RWPE2 (cell line): ENCODE measurements at places on chromosomes 5 and 9.

- no peak for DNase-seq
Observed at GRCh38 chr9:93569621-93570174, 6.7 kb upstream of the PHF2 start.

GRCh38 chr5:101658433-101658832 lies 637.7 kb downstream of the SLCO4C1 start:
- DNase-seq, result no peak

DNA sequence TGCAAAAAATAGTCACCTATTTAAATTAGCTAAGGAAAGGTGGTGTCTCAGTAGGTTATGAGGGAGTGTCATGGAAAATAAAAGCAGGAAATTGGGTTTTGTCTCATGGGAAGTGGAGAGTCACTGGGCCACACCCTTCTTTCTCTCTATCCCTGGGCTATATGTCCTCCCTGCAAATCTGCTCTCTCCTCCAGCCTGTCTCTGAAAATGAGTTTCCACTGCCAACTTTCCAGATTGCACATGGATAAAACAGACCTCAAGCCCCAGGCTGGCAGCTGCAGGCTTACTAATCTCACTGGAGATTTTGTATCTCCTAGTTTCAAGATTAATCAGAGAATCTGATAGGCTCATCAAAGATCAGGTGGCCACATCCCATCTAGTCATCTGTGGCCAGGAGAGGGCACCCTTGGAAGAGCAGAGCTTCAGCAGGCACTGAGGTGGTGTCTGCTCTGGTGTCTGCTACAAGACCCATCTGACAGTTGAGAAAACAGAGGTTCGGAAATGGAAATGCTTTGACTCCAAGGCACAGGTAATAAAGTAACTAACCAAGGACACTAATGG lies 178.9 kb downstream of the MSX2 start:
- DNase-seq, result no peak

- DNase-seq, result no peak
Observed at GRCh38 chr5:72920690-72921502, 34.9 kb upstream of the FCHO2 start.

DNA sequence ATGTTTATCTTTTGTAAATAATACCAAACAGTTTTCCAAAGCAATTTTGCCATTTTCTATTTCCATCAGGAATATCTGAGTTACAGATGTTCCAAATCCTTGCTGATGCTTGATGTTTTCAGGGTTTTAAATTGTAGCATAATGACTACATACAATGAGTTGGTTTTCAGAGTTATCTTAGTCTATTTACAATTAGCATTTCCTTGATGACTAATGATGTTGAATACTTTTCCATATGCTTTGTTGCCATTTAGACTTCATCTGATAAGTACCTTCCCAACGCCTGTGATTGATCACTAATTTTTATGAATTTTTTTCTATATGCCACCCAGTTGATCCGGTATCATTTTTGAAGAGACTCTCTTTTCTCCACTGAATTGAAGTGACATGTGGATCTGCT lies 102.3 kb downstream of the SLC25A46 start:
- no peak for DNase-seq

DNA sequence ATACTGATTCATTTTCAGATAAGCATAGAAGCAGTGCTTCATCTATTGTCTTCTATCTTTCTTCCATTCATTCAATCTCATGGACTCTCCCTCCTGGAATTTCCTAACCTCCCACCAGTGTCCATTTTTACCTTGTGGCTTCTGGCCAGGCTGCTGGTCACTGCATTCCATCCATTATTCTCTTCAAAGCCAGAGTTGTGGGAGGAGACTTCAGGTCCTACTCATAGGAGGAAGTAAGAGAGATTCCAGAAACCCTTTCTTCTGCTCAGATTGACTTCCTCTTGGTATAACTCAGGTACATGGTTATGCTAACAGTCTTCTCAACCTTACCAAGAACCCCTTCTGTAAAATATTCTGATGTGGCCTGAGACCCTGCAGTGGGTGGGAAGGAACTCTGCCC lies 153.3 kb upstream of the SLC12A2 start:
- DNase-seq, result no peak

- DNase-seq, result no peak
Observed at GRCh38 chr5:170740551-170741205, 42.8 kb upstream of the GABRP start.

DNA sequence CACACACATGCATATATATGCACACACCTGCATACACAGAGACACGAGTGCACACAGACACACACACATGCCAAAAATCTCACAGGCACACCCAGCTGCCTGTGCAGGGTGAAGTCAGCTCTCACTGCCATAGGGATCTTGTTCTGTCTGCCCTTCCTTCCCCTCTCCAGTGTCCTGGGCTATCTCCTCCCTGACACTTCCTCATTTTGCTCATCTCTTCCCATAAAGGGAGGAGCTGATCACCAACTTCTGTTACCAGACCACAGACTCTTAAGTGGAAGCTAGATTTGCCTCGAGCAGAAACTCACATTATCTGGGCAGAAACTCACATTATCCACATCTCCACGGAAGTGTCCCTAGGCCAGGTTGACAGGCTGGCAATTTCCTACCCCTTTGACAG lies 28.7 kb downstream of the LCP2 start:
- DNase-seq, result no peak

GRCh38 chr5:120405286-120405864 lies 58.7 kb upstream of the PRR16 start:
- DNase-seq, result no peak

- DNase-seq, result no peak
Observed at GRCh38 chr9:78923966-78924659, 627.2 kb downstream of the PSAT1 start.

- no peak for DNase-seq
Observed at GRCh38 chr5:19806756-19807155, 181.2 kb downstream of the CDH18 start.

DNA sequence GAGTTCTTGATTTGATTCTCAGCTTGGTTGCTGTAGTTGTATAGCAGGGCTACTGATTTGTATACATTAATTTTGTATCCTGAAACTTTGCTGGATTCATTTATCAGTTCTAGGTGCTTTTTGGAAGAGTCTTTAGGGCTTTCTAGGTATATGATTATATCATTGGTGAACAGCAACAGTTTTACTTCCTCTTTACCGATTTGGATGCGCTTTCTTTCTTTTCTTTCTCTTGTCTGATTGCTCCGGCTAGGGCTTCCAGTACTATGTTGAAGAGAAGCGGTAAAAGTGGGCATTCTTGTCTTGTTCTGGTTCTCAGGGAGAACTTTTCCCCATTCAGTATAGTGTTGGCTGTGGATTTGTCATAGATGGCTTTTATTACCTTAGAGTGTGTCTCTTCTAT lies 158.9 kb downstream of the SAXO1 start:
- no peak for DNase-seq

- no peak for DNase-seq
Observed at GRCh38 chr9:124869466-124869985, 7.6 kb downstream of the ARPC5L start.

DNA sequence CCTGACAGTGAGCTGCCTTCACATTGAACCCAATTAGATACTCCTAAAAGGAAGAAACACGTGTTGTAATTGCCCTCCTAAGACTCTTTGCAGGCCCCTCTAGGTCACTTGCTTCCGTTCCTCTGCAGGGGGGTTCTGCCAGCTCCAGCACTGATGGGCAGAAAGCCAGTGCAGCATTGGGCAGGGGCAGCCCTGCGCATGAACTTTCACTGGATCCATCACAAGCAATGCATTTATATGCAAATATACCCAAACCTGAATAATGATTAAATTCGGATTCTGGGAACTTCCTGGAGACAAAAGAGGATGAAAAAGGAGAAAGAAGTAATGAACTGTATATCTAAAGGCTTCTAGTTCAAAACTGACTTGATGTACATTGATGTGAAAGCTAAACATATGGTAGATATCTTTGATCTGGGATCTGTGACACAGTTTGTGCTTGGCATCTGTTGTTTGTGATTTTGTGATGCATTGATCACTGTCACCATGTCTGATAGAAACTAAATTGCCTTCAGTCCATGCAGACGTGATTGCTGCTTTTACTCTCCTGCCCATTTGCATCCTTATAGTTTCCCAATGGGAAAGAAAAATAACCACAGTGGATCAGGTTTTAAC lies 313.4 kb downstream of the DEPDC1B start:
- no peak for DNase-seq

DNA sequence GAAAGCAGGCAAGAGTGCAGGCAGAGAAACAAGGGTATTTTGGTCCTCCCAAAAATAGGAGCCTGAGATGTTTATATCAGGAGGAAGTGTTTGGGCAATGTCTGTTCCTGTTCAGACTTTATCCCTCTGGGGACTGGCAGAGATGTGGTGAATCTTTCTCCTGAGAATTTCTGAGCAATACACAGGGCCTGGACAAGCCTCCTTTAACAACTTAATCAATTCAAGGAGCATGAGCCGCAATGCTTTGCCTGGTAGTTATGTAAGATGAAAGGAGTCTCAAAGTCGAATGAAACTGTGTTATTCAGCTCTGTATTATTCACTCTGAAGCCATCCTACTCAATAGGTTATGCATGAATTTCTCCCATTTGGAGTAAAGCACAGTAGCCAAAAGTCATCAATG lies 365.6 kb downstream of the MAN2A1 start:
- DNase-seq, result no peak

GRCh38 chr9:101674165-101674564 lies 64.3 kb downstream of the GRIN3A start:
- DNase-seq, result no peak

DNA sequence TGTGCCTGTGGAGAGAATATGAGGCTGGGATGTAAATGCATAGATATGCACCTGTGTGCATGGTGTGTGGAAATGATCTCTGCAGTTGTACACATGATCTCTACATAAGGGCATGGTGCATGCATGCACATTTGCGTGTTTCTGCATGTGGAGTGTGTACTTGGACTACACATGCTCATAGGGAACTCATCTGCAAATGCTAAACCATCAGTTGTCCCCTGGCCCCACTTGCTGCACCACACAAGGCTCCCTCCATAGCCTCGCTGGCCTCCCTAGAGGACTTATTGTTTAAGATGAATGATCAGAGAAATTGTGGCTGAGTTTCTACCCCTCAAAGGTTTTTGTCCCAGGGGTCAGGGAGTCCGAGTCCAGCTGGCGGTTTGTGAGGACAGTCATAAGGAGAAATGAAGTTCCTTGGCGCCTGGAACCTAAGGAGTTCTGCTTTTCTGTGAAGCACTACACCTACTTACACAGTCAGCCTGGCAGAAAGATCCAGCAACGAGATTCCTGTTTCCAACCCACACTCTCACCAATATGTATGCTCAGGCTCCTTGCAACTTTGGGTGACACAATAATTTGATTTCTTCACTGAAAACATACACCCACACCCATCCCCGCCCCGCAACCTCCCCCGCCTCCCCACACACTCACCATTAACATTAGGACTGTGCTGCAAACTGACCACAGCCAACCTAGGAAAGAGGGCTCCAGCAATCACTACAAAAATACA lies 79.9 kb upstream of the CPEB4 start:
- no peak for DNase-seq

DNA sequence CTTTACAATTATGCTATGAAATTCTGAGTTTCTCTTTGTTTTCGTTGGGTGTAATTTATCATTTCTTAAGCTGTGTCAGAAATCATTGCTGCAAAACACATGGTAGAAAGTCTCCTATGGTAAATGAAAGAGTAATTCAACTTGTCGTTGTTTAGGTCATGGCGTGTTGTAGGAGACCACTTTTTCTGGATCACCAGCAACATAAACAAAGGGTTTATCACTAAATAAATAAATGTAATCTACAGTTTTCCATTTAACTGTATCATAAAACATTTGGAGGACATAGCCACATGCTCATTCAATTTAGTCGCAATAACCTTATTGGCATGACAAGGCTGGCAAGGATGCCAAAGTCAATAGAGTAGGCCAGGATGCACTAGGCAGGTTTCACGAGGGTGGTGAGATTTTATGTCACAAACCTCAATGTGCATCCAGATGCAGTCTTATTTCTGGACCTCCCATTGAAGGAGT lies 154.4 kb upstream of the ERCC6L2 start:
- DNase-seq, result no peak

DNA sequence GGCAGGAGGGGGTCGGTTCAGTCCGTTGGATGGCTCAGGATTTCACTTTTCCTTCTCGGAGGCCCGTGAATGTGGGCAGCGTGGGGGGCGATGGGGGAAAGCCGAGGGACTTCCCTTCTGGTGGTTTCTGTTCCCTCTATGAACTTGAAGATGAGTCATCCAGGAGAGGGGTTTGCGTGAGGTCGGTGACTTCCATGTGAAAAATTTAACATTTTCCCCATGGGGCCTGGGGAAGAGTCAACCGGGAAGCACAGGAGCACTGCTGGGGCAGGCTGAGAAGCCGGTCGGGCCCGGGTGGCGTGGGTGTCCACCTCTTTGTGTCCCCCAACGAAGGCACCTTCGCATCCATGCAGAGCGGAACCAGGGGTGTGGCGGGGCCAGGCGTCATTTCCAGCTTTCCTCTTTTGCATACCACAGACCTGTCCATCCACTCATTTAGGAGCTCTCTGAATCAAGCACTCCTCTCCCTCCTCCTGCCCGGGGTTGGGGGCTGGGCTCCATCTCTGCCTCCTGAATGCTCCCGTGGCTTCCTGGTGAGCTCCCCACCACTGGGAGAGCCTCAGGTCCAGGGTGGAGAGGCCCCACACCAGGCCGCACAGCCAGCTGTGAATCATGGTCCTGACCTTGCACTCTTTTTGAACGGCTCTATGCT lies 68.4 kb downstream of the ANKRD33B start:
- no peak for DNase-seq

DNA sequence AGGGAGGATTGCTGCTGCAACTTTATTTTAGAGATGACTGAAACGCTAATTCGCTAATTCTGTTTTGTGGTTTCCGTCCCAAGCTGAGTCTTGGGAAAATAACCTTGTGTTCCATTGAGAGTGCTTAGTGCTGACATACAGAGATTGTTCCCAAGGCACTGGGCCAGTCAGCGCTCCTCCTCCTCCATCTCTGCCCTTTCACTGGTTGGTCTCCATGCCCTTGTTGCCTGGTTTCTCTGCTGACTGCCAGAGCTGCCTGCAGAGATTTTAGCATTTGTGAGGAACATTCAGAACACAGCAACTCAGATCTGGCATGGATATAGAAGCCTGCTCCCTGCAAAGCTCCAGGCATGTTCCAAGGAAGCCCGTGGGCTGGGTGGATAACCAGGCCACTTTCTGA lies 126.0 kb upstream of the IRX2 start:
- DNase-seq, result no peak

GRCh38 chr5:106862450-106863193 lies 808.1 kb downstream of the EFNA5 start:
- no peak for DNase-seq
